ENCODE measurements at places on chromosomes 5 and 9.
A peak's percentile ranks its signal among the peaks of the same experiment; 100 is the strongest.

- peak; percentile 86 for DNase-seq
These were observed 88.7 kb upstream of the PRRC1 start for GRCh38 chr5:127428748-127429147.

DNA sequence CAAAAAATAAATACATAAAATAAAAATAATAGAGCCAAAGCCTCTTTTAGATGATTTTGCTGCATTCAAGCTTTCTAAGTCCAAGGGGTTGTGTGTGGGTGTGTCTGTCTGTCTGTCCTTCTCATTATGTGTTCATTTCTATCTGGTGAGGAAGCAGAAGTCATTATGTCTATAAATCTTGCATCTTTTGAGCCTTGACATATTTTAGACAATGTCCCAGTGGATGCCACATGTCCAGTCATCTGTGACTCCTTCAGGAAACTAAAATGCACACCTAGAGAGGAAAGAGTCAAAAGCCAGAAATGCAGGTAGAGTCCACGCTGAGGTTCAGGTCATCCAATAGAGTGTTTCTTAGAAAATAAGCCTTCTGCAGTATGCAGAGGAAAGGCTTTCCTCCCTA, 80.9 kb downstream of the GALNT10 start:
- no peak for DNase-seq

GRCh38 chr9:136978073-136978864, 965 bp downstream of the PTGDS start:
- DNase-seq = peak; percentile 96

- DNase-seq = no peak
These were observed 161.3 kb upstream of the RFX3 start for GRCh38 chr9:3687145-3687544.

- DNase-seq = no peak
These were observed 54.6 kb downstream of the AHRR start for GRCh38 chr5:375921-376798.

DNA sequence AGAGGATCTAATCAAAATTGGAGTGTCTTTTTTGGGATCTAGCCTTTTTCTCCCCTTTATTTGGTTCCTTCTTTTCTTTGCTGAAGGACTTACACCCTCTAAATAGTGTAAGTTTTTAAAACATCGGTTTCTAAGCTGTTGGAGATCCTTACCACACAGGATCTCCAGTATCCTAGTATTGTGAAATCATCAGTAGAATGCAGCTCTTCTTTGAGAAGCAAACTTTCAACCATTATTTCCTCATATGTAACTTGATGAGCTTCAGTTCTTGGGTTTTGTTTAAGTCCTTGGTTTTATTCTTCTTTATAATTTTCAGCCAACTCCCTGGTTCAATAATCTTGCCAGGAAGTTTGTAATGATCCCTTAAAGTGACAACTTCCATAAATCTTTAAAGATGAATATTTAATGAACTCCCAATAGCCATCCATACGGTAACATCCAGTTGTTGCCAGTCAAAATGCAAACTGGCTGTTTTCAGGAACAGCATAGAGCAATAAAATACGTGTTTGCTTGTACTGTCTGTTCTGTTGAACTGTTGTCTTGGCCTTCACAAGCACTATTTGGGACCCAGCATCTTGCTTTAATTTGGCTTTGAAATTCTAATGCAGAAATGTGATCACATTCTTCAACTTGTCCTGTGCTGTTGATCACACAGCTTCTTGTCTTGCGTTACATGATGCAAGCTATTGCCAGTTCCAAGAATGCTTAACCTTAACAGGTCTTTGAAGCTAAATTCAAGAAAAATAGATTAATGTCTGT, 34.8 kb upstream of the TTC23L start:
- DNase-seq = no peak

GRCh38 chr9:87040410-87041009, 93.2 kb upstream of the GAS1 start:
- DNase-seq = no peak

DNA sequence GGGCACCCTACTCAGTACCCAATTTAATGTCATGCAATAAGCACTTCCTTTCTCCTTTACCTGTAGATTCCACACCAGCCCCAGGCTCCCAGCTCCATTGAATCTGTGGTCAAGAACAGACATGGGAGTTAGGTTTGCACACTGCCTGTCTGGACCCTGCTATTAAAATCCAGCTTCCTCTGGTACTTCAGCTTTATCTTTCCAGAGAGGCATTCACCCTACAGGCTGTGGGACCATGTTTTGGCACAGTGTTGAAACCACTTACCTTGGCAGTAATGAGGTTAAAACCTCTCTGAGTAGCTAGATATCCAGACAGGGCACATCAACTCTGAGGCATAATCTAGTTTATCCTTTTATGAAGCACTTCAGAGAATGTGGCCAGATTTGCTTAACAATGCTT, 191.5 kb upstream of the PCSK5 start:
- DNase-seq = no peak
